Astrocyte of the spinal cord (primary cell): ENCODE measurements at places on chromosomes 12 and 14.

GRCh38 chr12:68497702-68498101, 113.0 kb upstream of the RAP1B start:
- DNase-seq, result peak; percentile 96

DNA sequence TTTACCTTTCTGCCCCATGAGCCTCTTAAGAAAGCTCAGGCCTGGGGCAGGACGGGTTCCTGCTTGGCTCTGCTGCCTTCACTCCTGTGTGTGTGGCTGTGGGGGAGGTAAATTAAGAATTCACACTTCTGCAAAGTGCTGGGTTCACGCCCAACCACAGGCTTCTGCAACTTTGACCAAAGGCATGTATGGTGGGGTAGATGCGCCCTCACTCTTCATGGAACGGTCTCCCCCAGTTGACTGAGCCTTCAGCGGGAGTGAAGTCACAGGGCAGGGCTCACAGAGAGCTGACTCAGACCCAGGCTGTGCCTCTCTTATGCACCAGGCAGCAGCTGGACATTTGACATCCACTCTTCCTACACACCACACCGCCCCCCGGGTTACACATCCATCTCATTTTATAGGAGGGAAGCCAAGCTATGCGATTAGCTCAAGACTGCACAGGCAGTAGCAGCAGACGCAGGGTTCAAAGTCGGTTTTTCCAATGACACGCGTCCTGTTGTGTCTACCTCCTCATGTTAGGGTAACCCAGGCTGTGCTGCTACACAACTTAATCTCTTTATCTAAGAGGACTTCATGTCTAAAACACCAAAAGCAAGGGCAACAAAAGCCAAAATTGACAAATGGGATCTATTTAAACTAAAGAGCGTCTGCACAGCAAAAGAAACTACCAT, 15.4 kb upstream of the BCL11B start:
- no peak for DNase-seq

GRCh38 chr14:37027188-37027824, 145.1 kb downstream of the SLC25A21 start:
- no peak for DNase-seq

DNA sequence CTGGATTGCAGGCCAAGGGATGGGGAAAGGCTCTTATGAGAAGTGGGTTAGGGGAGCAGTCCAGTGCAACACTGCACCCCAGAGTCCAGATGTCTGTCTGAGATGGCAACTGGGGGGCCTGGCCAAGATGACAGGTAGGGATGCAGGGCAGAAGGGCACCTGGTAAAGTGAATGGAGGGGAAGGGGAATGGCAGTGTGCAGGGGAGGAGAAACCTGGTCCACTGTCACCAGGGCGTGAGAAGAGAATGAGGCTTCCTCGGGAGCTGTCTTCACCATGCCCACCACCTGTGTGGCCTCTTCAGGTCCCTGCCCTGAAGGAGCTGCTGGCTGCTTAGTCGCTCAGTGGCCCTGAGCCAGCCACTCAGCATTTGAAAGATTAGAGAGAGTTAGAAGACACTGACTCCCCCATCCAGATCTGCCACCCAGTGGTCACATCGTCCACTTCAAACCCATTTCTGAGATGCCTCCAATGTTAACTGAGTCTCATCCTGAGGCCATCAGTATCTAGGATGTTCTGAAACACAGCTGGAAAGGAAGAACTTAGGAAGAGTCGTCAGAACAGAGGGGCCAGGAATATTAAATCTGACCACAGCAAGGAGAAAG, 57.3 kb downstream of the PLEKHG3 start:
- DNase-seq, result peak; percentile 40

DNA sequence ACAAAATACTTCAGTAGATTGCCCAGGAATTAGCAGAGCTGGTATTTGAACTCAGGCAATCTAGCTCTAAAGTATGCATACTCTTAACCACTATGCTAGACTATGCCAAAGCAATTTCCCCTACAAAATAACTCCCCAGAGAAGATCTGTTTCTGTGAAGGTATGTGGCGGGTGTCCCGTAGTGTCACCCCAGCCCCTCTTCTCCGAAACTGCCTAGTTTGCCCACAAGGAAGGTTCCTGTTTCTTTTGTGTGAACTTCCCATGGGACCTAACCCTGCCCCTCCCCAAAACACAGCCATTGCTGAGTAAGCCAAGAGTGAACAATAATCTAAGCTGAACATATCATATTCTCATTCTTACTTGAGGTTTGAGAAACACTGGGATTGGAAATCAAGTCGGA, 15.5 kb upstream of the RAP1B start:
- DNase-seq, result no peak

- DNase-seq, result peak; percentile 61
Measured at GRCh38 chr12:75505706-75506312, 5.6 kb downstream of the KRR1 start.

DNA sequence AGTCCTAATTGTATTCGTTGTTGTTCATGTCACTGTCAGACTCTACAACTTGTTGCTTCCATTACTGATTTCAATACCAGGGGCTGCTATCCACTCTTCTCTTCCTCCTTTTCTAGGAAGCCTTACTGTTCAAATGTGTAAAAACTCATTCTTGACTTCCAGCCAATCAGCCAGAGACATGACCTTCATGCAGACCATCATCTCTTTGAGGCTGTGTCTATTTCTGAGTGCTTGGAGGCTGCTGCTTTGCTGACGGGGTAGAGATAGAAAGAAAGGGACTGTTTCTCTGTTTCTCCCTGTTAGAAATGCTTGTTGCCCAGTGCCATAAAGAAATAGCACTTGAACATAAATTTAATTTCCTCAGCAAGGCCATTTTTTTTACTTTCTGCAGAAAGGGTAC, 282.9 kb downstream of the RGS6 start:
- no peak for DNase-seq

GRCh38 chr12:39897315-39897714, 208.6 kb downstream of the SLC2A13 start:
- no peak for DNase-seq

- peak; percentile 43 for DNase-seq
Measured at GRCh38 chr14:20714593-20715250, 26.2 kb downstream of the ANG start.

GRCh38 chr14:78491048-78491447, 320.9 kb downstream of the NRXN3 start:
- no peak for DNase-seq

- DNase-seq, result no peak
Measured at GRCh38 chr12:111193067-111193466, 175.8 kb downstream of the PHETA1 start.

GRCh38 chr14:56244138-56244789, 126.1 kb downstream of the PELI2 start:
- peak; percentile 82 for DNase-seq

DNA sequence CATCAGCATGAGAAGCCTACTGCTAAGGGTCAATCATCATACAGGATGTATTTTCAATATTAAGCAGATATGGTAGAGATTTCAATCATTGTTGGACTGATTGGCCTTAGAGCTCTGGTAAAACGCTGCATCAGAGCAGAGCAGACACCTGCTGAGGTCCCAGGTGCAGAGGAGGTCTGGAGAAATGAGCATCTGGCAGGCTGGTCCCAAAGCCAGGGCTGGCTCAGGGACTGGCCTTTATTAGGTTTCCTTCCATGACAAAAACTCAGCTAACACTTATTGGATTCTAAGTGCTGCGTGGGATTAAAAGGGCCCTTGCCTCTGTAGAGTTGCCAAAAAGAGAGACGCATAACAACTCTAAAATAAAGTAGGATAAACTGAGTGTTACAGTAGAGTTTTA, 29.7 kb downstream of the AKAP6 start:
- no peak for DNase-seq

DNA sequence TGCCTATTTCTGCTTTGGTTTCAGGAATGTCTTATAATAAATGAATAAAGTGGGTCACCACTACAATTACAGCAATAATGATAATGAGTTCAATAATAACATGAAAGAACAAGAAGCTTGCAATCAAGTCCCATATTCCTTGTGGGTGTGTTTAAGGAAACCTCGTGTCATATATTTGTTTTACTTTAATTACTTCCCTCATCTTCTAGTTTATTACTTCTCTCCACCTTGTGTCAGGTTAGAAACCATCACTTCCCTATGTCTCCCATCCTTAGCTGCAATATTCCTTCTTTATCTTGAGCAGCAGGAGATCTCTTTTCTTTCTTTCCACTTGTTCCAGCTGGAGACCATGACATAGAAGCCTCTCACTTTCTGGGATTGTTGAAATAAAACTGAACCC, 384.0 kb upstream of the TMEM132C start:
- DNase-seq, result no peak

- DNase-seq, result no peak
Measured at GRCh38 chr14:88243946-88244345, 79.1 kb downstream of the KCNK10 start.

GRCh38 chr14:56515739-56516138, 63.9 kb upstream of the TMEM260 start:
- no peak for DNase-seq

GRCh38 chr12:58818546-58818945, 101.8 kb downstream of the LRIG3 start:
- peak; percentile 19 for DNase-seq

GRCh38 chr12:100273782-100274181, 6.8 kb downstream of the SCYL2 start:
- no peak for DNase-seq

- no peak for DNase-seq
Measured at GRCh38 chr14:53441789-53442188, 288.7 kb upstream of the DDHD1 start.

DNA sequence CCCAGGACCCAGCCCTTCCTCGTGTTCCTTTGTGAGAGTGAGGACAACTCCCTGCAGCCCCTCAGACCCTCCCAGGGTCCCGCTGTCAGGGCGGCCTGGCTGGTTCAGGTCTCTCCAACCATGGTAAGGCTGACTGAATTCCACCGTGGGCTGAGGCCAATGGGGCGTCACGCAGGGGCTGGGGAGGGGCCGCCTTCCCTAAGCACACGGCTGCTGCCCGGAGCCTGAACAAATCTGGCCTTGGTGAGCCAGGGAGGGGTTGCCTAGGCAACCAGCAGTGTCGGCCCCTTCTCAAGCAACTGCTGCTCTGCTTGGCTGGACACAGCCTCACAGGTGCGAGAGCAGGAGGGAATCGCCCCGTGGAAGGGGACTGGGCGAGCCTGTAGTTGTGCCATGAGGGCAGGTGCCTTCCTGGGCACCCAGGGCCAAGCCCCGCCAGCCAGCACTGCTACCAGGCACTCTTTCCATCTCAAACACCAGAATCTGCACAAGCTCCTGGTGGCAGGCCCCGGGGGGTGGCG, 37.0 kb upstream of the GALNT9 start:
- no peak for DNase-seq

DNA sequence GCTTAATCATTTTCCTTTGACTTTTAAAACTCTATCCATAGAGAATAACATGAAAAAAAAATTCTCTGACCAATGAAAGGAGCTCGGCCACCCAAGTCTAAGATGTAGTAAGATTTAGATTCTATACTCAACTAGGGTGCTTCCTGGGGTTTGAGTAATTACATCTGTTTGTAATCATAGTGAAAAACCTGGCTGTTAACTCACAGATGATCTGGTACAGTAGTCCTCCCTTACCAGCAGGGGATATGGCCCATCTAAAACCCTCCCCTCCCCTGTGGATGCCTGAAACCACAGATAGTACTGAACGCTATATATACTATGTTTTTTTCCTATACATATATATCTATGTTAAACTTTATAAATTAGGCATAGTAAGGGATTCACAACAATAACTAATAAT, 89.2 kb downstream of the DAAM1 start:
- peak; percentile 51 for DNase-seq

GRCh38 chr14:80206351-80207080, 4.8 kb downstream of the DIO2 start:
- DNase-seq, result peak; percentile 36

DNA sequence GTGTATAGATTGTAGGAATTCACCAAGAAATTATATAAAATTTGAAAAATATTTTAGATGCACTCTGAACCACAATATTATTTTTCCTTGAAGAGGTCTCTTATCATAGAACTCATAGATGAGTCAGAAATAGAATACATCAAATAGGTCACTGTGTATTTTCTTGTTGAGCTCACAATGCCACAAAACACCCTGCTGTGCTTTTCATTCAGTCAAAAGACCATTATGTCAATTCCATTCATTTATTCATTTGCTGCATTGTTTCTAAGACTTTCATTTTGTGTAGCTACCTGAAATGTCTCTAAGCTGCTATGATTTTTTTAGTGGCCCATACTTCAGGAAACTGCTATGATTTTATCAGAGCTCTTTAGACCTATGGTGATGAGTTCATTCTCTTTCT, 231.9 kb upstream of the AVPR1A start:
- DNase-seq, result peak; percentile 33

- no peak for DNase-seq
Measured at GRCh38 chr14:90892970-90893369, 76.7 kb upstream of the TTC7B start.

- no peak for DNase-seq
Measured at GRCh38 chr12:6437586-6437985, 7.2 kb upstream of the CD27 start.

- peak; percentile 86 for DNase-seq
Measured at GRCh38 chr14:37034410-37035285, 137.8 kb downstream of the SLC25A21 start.
